ENCODE measurements at places on chromosomes 6 and 20.

- DNase-seq, result no peak
Measured at GRCh38 chr20:10953437-10953836, 279.6 kb upstream of the JAG1 start.

GRCh38 chr6:13446381-13446780 lies 41.0 kb downstream of the GFOD1 start:
- no peak for DNase-seq

DNA sequence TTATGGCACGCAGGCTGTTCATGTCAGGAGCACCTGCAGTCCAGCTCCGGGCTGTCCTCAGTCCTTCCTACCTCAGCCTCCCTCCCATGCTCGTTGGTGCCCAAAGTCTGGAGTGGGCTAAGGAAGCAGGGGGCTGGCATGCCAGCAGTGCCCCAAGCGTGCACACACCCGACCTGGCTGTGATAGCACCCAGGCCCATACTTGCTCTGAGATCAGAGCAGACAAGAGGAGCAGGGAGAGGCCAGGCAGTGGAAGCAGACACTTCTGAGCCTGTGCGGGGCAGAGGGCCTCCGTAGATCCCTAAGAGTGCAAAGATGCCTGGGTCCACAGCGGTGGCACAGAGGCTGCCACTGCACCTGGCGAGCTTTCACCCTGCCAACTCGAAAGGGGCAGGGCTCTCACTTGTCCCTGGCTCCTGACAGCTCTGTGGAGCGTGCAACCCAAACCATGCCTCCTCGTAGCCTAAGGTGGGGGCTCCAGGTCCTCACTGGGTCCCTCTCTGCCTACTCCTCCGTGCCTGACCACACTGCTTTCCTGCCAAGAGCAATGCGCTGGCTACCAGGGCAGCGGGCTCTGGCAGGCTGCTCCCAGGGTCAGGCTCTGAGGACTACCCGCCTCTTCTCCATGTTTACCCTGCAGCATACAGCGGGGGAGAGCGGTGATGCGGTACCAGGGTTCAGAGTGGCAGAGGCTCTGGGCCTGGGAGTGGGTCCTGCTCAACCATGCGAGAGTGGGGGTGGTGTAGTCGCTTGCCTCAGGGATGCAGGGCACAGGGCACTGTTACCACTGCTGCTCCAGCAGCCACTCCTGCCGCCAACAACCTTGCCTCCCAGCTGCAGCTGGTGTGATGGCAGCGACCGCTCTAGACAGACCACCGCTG lies 59.5 kb downstream of the MANEA start:
- no peak for DNase-seq

- DNase-seq, result no peak
Measured at GRCh38 chr6:42522942-42523814, 40.7 kb upstream of the UBR2 start.

GRCh38 chr6:133983099-133983939 lies 30.3 kb downstream of the TBPL1 start:
- peak; percentile 6 for DNase-seq

GRCh38 chr6:20427856-20428255 lies 26.2 kb downstream of the E2F3 start:
- DNase-seq, result no peak

- no peak for DNase-seq
Measured at GRCh38 chr6:14824060-14824459, 421.8 kb upstream of the JARID2 start.

GRCh38 chr6:140609956-140610355 lies 1235.5 kb upstream of the CITED2 start:
- DNase-seq, result no peak

DNA sequence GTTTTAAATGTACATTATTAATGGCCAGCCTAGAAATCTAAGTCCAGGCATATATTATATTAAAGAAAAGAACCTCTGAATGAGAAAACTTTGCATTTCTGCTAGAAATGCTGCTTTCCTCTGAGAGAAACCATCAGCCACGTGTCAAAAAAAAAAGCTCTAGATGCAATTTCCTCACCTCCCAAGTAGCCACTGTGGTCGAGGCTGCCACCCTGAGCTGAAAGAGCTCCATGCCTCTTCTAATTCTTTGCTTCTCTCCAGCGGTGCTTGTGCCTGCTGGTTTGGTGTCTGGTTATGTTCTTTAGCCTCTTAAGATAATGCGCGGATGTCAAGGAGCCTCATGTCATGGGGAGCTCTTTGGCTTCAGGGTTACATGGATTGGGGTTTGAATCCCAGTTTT lies 316.0 kb downstream of the TFAP2C start:
- no peak for DNase-seq

DNA sequence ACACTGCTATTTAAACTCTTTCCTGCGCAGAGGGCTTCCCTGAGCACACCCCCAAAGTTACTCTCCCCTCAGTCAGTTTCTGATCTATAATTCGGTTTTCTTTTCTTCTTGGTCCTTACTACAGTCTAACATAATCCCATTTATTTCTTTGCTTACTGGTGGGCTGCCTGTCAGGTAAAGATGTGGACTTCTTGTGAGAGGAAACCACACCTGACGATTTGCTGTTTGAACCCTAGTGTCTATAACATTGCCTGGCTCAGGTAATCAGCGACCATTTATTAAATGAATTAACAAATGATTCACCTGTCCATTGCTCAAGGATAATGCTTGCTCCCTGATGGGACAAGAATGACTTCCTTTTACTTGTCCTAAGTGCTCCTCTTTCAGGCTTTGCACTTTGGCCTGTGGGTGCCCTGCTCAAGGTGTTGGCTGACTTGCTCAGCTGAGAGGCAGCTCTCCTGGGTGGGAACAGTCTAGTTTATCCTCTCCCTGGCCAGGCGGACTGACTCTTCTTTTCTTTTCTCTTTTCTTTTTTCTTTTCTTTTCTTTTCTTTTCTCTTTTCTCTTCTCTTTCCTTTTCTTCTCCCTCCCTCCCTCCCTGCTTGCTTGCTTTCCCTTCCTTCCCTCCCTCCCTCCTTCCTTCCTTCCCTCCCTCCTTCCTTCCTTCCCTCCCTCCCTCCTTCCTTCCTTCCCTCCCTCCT lies 233.1 kb downstream of the BCAS1 start:
- DNase-seq, result no peak

- no peak for DNase-seq
Measured at GRCh38 chr6:164694386-164694785, 615.0 kb downstream of the C6orf118 start.

DNA sequence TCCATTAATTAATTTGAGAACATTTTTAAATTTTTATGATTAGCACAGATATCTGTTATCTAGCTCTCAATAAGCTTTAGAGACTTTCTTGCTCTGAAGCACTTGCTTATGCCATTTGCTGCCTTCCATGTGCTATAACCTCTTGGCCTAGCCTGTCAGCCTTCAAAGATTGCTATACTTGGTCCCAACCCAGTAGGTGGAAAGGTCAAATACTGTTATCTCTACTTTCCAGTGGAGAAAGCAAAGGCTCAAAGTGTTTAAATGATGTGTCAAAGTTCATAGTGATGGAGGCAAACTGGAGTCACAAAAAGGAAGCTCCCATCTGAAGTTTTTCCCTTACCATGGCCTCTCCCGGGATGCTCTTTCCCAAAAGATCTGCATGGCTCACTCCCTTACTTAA lies 125.1 kb downstream of the PKHD1 start:
- DNase-seq, result no peak

DNA sequence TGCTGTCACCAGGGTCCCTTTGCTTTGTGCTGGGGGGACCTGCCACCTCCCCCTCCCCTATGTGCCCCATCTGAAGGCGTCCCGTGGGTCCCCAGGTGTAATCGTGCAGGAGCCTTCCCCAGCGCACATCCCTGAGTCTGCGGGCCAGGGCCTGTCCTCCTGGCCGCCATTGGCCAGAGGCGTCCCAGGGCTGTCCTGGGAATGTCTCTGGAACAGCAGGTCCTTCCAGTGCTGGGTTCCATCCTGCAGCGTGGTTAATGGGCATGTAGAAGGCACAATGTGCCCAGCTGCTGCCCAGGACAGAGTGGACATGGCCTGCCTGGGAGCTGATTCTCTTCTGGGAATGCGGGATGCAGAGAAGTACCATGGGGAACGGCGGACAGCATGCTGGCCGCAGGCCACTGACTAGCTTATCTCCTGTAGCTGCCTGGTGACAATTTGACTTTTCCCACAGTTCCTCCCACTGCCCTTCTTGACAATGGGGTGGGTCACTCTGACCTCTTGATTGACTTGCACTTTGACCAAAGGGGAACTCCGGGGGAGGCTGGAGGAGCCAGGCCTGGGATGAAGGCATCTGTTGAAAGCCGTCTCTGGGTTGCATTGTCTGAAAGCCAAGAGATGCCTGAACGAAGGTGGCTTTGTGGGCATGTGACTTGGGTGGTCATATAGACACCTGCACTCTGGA lies 64.0 kb downstream of the CTCFL start:
- DNase-seq, result no peak

- no peak for DNase-seq
Measured at GRCh38 chr20:58543274-58543673, 28.1 kb upstream of the APCDD1L start.

DNA sequence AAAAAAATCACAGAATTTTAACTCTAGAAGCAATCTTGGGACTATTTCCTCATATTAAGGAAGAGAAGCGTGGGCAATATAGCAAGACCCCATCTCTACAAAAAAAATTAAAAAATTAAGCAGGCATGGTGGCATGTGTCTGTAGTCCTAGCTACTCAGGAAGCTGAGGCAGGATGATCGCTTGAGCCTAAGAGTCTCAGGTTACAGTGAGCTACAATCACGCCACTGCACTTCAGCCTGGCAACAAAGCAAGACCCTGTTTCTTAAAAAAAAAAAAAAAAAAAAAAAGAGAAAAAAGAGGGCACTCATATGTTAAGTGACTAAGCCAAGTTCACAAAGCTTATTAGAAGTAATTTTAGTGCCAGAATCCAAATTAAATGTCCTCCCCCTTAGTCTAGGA lies 100.8 kb downstream of the SESN1 start:
- no peak for DNase-seq

DNA sequence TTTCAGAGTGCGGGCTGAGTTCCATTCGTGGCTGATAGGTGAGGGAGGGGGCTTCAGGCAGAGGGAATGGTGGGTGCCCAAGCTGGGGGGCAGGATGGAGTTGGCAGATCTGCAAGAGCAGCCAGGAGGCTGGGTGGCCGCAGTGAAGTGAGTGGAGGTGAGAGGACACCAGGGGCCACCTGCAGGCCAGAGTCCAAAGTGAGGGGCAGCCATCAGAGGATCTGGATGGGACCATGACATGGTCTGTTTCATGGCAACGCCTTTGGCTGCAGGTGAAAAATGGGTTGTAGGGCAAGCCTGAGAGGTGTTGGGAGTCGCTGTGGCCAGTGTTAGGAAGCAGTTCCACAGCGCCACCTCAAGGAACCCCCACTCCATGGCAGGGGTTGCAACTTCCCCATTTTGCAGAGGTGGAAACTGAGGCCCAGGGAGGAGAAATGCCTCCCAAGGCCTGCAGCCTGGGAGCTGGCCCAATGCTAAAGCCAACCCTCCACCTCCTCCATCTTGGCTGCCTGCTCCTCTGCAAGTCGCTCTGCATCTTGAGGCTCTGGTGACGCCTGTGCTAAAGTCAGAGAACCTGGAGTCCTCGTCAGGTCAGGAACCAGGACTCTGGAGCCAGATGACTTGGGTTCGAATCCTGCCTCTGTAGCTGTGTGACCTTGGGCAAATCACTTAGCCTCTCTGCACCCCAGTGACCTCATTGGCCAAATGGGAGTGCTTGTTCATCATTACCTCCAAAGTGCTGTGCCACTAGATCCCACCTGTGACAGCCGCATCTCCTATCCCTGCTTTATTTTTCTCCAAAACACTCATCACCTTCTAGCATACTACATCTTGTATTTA lies 153.8 kb downstream of the CEBPB start:
- no peak for DNase-seq

DNA sequence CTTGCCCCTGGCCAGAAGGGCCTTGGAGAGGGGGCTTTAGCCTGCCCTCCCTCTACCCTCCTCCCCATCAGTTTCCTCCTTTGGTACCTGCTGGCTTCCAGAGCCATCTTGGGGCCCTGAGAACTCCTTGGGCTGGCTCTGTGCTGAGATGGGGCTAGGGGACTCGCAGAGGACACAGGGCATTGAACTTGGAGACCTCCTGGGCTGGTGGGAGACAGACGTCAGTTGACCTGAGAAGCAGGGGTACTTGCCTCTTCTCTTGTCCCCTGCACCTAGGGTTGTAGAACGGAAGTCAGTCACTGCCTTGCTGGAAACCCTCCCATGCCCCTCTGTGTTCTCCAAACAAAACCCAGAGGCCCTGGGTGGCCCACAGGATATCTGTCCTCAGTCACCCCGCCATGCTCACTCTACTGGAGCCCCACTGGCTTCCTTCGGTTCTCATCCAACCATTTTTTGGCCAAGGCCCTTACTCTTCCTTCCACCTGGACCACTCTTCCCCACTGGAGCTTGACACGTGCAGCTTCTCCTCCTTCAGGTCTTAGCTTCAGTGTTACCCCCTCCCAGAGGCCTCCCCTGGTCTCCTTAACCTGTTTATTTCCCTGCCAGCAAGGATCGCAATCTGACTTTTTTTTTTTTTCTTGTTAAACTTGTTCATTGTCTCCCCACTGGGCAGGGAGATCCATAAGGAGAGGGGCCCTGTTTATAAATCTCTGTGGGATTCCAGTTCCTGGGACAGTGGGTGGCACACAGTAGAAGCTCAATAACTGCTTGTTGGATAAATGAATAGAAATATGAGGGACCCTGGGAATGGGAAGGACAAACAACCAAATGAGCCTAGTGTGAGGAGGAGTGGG lies 971 bp downstream of the RBCK1 start:
- DNase-seq, result no peak

DNA sequence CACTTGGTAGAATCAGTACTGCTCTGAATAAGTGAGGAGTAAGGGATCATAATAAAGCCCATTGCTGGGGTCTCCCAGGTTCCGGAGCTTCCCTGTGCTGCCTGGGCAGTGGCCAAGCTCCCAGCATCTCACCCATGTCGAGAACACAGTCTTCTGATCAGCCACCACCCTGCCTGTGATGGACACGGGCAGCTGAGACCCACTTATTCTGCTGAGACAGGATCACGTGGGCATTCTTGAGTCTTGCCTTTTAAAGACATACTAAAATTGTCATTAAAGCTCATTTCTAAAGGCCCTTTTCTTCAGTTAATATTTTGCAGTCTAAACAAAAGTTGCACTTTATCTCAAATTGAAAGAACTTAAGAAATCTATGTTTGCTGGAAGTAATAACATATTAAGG lies 42.7 kb upstream of the SLC22A2 start:
- no peak for DNase-seq

DNA sequence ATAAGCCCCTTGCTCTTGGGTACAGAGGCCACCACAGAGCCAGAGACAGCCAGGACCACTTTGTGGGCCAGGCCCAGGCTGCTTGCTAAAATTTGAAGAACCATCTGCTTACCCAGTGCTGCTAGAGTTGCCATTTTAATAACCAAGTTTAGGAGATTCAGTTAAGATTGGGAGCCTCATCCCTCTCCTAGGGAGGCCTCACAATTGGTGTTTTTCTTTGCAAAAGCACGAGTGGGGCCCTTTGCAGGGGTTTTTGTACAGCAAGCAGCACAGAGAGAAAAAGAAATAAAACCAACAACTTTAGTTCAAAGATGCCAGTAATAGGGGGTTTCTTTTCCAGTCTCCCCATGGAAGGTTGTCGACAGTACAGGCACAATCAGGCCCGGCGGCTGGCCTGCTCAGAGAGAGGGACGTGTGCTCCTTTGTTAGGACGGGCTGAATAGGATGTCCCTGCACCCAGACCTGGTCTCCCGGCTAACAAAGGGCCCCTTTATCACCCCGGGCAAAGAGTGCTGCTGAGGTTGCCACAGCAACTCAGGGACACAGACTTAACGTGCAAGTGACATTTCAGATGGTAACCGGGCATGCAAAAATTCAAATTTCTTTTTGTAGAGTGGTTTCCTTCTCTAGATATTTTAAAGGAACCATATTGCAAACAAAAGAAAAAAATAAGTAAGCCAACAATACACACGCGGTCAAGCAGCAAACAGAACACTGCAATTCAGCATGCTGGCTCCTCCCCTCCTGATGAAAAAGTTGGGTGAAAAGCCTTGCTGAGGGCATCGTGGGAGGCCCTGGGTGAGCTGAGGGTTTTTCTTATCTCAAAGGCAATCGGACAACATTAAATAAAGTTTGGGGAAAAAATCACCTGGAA lies 10.5 kb upstream of the TOX2 start:
- DNase-seq, result no peak

All from stimulated activated naive CD4-positive, alpha-beta T cell treated with Interleukin-2 at 50 U/mL for 16 hours (primary cell).